ENCODE measurements at places on chromosomes 6 and 20.

DNA sequence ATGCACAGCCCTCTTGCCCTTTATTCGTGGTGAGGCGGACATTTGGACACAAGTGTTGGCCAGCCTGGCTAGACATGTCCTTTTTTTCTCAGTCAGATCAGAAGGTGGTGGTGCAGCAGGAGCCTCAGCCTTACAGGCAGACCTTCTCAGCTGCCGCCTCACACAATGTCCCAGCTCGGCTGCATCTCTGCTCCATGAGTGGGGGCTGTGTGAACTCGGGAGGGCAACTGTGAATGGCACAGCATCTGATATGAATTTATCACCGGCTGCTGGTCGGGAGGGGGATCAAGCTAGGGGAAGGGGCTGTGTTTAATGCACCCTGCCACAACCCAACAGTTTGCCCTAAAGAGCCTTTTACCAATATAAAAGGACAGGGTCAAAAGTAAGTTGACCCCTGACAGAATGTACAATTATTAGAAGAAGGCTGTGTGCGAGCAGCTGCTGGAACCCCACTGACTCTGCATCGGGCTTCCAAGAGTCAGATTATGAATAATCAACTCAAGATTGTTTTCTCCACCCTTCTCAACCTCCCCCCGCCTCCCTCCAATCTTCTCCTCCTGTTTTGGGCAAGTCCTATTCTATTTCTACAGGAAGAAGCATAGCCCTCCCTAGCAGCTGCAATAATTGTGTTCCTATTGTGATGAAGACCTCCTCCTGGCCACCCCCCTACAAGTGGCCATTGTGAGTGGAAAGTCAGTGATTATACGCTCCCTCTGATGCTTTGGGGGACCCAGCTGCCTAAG is 245.2 kb downstream of the PKHD1 start:
- DNase-seq = no peak

GRCh38 chr20:18527836-18528235 is 20.1 kb downstream of the SEC23B start:
- no peak for DNase-seq

GRCh38 chr6:30042476-30042875 is 18.6 kb upstream of the POLR1H start:
- DNase-seq = no peak

- DNase-seq = no peak
Measured at GRCh38 chr6:20126102-20126752, 86.0 kb downstream of the MBOAT1 start.

Measured in AG09319 (cell line).